ENCODE measurements at places on chromosomes 16 and 17.

DNA sequence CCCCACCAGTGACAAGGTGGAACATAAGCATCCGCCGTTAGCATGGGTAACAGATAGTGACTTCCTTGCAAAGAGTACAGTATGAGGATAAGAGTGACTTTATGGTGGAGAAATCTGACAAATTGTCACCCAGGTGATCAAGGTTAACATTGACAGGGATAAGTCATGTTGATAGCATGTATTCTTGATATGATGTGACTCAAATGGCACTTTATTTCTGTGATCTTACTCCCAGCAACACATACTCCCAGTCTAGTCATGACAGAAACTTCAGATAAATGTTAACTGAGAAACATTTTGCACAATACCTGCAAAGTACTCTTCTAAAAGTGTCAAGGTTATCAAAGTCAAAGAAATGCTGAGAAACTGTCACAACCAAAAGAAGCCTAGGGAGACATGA is 588.6 kb upstream of the KIF2B start:
- ATAC-seq: no peak

DNA sequence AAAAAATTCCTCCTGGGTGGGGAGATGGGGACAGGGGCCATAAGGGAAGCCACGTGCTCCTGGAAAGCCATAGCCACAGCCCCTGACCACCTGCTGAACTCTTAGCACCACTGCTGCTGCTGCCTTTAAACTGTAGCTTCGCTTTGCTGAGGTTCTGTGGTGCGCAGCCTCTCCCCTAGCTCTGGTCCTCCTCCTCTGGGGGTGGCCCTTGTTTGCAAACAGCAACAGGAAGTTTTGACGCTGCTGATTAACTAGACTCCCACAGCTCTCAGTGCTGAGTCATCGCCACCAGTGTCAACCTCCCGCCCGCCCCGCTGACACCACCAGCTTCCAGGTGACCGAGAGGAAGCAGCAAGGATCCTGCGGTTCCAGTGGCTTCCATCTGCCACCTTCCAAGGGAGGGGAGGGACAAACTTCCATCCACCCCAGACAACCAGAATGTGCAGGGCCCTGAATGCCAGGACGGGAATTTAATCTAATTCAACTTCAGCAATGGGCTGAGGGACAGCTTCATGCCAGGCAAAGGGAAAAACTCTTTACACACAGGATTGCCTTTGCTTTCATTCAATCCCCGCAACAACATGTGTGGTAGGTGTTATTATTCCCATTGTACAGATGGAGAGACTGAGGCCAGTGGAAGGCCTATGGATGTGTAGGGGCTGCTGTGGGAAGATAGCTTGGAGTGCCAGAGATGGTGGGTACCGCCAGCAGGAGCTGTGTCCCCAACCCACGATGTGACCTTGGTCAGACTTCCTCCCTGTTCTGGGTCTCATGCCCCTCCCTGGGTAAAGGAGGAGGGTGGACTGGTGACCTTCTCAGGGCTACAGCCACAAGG is 8.1 kb upstream of the KIFC3 start:
- peak; percentile 98 for ATAC-seq

DNA sequence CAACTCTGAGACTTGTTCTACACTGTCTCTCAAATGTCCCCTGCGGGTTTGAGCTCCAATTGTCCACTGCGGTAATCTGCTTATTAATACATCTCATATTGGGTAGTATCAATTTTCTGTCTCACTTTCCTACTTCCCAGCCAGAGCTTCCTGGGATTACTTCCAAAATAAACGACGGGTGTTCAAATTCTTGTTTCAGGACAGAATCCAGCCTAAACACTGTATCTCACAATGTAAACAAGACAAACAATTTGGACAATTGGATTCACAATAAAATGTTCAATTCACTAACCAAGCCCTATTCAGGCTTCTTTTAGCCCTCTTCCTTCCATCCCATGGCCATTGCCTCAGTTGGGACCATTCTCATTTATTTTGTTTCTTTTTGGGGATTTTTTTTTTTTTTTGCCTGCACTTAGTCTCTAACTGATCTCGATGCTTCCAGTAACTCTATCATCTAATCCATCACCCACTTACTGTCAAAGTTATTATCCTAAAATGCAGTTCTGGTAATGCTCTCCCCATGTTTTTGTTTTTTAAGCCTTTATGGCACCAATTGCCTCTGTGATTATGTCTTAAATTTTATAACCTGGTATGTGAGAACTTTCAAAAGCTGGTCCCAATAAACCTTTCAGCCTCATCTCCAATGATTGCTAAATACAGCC is 2.0 kb upstream of the VAT1L start:
- no peak for ATAC-seq

GRCh38 chr17:79005063-79005861 is 4.3 kb downstream of the CANT1 start:
- ATAC-seq: no peak

GRCh38 chr16:68244481-68244902 is 681 bp upstream of the PLA2G15 start:
- no peak for ATAC-seq

DNA sequence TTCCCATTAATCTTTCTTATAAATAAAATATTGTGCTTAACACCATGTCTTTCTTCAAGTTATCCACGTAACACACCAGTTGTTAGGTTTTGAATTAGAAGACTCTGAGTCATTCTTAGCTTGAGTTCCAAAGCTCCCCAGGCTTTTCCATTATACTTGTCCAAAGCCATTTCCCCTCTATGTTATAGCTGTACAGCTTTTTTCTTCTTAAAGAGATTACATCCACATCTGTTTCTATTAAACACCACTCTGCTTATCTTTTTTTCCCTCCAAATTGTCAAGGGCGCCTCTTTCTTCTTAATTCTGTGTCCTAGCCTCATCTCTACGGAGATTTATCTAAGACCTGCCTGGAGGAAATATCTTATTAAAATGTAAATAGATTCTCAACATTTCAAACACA is 139.4 kb upstream of the CPHXL start:
- no peak for ATAC-seq

DNA sequence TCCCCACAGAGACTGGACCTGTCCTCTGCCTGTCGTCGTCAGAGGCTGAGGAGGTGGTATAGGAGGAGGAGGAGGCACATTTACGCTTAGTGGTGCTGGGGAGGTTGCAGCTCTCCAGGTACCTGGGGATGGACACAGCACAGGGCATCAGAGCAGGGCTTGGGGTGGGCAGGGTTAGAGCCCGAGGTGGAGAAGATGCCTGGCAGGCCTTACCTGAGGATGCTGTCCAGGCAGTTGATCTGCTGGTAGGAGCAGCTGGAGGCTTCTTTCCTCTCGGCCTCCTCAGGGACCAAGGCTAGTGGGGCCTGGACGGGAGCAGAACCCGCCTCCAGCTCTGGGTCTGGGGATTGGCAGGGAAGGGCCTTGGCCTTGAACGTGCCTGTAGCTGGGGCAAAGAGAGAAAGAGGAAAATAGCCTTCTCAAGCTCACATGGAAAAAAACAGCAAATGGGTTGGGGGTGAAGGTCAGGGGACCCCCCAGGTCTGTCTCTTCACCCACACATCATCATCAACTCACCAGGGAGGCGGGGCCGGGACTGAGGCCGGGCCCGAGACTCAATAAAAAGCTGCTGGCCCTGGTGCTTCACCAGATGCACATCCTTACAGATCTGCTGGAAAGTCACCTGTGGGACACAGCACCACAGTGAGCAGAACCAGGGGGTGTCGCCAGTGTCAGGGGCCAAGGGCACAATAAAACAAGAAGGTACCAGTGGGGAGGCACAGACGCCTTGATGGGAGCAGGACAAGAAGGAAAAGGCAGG is 5.6 kb downstream of the PER1 start:
- no peak for ATAC-seq

DNA sequence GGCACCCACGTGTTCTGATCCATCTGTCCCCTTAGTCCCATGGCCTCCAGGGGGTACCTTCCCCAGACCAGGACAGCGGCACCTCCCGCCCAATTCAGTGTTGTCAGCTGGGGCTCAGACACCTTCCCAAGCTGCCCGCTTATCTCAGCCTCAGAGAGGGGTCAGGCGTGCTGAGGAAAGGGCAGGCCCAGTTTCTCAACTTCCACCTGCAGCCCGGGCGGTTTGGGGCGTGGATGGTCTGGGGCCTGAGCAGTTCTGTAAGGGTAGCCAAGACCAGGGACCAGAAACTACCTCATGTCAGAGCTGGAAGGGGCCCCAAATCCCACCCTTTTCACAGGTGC is 5.1 kb downstream of the PLCD3 start:
- no peak for ATAC-seq

DNA sequence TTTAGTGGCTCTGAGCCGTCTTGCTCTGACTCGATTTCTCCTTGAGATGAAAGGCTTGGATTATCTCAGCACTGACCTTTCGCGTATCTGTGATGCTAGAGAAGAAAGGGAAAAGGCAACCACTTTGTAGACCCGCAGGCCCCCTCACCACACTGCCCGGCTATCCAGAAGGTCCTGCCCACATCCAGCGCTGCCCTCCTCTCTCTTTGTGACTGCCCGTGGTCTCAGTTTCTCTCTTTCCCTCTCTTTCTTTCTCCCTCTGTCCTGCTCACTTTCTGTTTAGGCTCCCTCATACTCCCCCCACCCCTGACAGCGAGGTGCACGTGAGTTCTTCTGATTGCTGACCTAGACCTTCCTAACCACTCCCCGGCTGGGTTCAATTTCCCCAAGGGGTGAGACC is 12.8 kb upstream of the TBX21 start:
- ATAC-seq: no peak

- ATAC-seq: no peak
Observed at GRCh38 chr16:89482817-89483205, 7.5 kb downstream of the ANKRD11 start.

- ATAC-seq: peak; percentile 20
Observed at GRCh38 chr17:75516619-75517296, 430 bp downstream of the TSEN54 start.

- no peak for ATAC-seq
Observed at GRCh38 chr17:42848093-42848492, 2.9 kb upstream of the AOC3 start.

- no peak for ATAC-seq
Observed at GRCh38 chr16:65406933-65407332, 285.1 kb upstream of the CDH11 start.

DNA sequence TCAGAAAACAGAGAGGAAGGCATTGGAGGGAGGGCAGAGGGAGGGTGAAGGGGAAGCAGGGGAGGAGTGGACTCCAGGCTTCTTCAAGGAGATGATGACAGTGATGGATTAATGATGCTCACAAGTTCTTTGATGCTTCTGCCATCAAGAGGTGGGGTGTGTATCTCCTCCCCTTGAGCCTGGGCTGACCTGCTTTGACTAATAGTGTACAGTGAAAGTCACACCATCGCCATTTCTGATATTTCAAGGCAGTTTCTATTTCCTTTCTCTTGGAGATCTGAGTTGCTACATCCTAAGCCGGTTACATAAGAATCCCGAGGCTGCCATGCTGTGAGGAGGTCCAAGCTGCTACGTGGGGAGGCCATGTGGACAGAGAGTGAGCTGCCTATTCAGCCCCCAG is 312.5 kb downstream of the MAF start:
- ATAC-seq: no peak

- ATAC-seq: no peak
Observed at GRCh38 chr16:10850478-10850850, 26.5 kb upstream of the CIITA start.

GRCh38 chr16:19497176-19497575 is 24.7 kb downstream of the GDE1 start:
- ATAC-seq: no peak

DNA sequence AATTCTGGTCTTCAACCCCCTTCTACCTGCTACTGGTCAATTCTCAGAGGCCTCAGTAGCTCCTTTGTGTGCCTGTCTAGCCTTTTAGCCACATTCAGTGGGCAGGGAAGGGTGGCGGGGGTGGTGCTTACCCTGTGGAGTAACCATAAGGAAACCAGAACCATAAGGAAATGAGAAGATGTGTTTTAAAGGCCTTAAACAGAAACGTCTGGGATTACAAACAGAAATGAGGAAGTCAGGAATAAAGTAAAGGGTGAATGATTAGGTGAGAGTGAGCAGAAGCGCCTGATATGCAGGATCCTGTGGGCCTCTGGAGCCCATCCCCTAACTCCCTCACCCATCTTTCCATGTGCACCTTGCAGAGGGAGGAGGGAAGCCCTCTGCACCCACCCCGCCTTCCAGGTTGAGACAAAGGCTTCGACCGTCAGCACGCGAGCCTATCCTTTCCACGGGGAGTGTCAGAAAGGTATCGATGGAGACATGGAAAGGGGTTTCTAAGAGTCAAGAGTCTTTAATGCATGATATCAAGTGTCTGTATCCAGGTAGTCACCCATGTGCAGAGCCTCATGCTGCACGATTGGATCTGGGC is 20.4 kb downstream of the KIAA0513 start:
- no peak for ATAC-seq

GRCh38 chr17:63626551-63627180 is 4.4 kb downstream of the MAP3K3 start:
- no peak for ATAC-seq

All from motor neuron (in vitro differentiated cells).